ENCODE measurements at places on chromosomes 5 and 9.

GRCh38 chr5:152532714-152533113, 127.6 kb upstream of the NMUR2 start:
- peak; percentile 26 for DNase-seq

DNA sequence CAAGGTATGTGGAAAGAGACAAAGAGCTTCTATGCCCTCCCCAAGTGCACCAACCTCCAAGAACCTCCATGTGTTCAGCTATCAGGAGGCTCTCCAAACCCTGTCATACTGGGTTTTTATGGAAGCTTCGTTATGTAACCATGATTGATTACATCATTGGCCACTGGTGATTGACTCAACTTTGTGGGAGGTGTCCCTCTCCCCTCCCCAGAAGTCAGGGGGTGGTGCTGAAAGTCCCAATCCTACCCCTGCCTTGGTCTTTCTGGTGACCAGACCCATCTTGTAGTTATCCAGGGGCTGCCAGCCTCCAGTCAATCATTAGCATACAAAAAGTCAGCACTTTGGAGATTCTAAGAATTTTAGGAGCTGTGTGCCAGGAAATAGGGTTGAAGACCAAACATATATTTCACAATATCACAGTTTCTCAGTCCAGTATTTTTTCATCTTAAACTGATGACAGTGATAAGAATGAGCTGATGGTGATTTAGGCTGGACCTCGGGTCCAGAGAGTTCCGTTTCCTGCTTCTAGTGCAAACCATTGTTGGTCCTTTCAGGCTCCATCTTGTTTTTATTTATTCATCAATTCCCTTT, 27.3 kb upstream of the FANCC start:
- DNase-seq = no peak

GRCh38 chr5:3122216-3122615, 370.7 kb upstream of the IRX2 start:
- DNase-seq = no peak

- no peak for DNase-seq
Observed at GRCh38 chr5:179269781-179270543, 75.3 kb downstream of the ADAMTS2 start.

- no peak for DNase-seq
Observed at GRCh38 chr9:19156805-19157204, 29.5 kb upstream of the PLIN2 start.

GRCh38 chr5:135131801-135132680, 98.0 kb upstream of the PITX1 start:
- DNase-seq = no peak

GRCh38 chr9:128145536-128145935, 3.7 kb upstream of the LCN2 start:
- no peak for DNase-seq

- DNase-seq = no peak
Observed at GRCh38 chr5:52870448-52870847, 82.7 kb downstream of the ITGA1 start.

DNA sequence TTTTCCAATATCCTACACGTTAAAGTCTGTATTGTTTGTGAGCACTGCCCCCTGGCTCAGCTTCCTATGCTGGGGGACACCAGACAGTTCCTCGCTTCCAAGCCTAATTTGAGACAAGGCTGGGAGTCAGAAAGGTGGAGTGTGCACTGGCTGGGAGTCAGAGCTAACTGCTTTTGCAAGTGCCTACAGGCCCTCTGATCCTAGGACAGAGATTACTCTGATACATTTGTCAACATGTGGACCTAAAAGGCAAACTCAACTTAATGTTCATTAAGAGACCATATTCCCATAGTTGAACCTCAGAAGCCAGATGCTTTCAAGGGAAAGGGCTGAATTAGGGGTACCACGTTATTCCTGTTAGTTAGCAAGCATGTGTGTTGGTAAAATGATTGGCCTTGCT, 80.8 kb downstream of the NIPSNAP3B start:
- DNase-seq = no peak

GRCh38 chr5:149834246-149834855, 104.2 kb downstream of the PPARGC1B start:
- peak; percentile 68 for DNase-seq

DNA sequence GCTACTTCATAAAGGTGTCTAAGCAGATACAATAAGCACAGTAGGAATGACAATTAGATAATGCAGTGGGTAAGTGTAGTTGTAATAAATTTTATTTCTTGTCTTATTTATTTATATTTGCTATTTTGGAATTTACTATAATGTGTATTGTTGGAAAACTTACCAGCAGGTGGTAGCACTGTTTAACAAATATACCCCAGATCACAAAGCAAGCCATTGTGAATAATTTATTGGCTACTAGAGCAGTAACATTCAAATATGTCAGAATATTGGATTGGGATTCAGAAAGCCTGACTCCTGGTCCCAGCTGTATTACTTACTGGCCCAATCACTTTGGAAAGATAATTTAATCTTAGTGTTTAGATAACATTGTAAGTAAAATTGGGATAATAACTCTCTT, 78.0 kb downstream of the ISOC1 start:
- DNase-seq = no peak

DNA sequence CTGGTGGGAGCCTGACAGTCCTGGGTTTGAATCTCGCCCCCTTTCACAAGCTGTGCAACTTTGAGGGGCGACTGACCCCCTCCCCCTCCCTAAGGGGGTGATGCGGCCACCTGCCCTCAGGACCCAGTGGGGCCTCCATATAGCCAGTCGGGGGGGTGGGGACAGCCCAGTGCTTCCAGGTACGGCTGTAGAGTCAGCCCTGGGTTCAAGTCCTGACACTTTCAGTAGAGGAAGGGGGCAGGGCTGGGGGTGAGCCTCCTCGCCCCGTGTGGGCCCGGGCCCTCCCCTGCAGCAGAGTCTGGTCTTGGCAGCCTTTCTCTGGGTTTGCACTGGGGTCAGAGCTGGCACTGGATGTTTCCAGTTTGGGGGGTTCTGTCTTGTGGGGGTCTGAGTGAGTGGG, 216.3 kb downstream of the C9orf50 start:
- no peak for DNase-seq

- peak; percentile 90 for DNase-seq
Observed at GRCh38 chr5:149172261-149172660, 31.0 kb downstream of the ABLIM3 start.

GRCh38 chr9:121698627-121699570, 47.5 kb downstream of the DAB2IP start:
- DNase-seq = peak; percentile 44

DNA sequence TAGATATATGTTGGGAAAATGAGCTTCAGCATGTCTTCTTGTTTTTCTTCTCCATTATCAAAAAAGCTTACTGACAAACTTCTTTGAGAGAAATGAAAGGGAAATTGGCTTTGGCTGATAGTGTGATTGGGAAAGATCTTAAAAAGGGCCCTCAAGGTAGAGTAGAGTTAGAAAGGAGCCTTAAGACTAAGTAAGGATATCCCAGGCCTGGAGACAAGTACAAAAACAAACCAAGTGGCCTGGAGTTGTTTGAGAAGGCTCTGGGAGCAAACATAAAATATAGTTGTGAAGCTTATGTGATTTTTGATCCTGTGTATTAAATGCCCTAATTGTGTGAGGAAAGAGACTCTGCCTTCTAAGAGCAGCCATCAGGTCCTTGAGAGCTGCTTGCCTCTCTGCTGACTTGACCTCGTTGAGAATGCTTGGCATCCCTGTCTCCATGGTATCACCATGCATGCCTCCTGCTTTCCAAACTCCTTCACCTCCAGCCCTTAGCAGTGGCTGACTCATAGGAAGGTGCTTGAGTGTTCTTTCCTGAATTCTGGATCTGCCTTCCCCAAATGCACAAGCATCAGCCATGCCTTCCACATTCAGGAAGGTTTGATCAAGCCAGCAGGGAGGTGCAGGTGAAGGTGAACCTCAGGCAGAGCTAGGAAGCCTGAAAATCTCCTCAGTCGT, 78.9 kb downstream of the SMARCA2 start:
- peak; percentile 74 for DNase-seq

DNA sequence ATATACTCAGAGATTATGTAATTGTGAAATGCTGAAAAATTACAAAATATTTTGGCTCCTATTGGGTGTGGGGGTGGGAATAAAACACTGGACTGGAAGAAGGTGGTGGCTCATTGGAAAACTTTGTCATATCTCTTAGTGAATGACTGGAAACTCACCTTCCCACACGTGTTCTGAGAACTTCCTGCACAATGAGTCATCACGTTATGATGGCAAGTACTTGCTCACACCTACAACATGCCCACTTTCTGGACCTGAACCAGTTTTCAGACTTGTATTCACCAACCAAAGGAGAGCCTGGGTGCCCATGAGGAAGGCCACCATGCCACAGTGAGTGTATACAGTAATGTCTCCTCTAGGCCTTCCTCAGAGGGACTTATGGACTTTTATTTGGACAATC, 294.8 kb downstream of the ASTN2 start:
- DNase-seq = no peak

DNA sequence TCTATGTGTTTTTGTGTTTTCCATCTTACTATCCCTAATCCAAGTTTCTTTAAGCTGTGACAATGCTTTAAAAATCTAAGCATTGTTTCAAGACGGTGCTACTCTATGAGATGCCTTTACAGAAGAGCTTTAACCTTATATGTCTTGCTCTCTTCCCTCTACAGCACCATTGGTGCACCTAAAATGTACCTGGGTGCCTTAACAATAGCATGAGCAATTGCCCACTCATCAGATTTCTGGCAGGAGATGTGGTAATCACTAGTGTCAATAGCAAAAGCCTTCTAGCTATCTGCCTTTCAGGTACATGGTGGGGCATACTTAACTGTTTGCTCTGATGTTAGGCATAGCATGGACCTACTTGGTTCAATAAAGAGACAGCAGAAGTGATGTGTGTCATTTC, 222.3 kb upstream of the KIF2A start:
- DNase-seq = no peak

- DNase-seq = no peak
Observed at GRCh38 chr9:13502484-13502883, 223.0 kb upstream of the MPDZ start.

DNA sequence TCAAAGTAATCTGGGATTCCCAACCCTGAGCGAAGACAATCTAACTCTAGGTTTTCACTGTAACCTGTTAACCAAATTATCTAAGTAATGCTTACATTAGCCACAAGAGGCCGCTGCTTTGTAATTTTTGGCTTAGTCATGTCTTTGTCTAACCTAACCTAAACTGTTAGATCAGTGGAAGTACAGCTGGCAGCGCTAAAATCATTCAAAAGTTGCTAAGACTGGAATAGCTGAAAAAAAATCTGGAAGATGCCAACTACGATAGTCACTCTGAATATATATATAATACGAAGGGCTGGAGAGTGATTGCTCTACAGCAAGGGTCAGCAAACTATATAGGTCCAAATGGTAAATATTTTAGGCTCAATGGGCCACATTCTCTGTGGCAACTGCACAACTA, 60.2 kb downstream of the FBXO38 start:
- DNase-seq = peak; percentile 36

- DNase-seq = no peak
Observed at GRCh38 chr5:177131352-177132135, 2.0 kb upstream of the NSD1 start.

DNA sequence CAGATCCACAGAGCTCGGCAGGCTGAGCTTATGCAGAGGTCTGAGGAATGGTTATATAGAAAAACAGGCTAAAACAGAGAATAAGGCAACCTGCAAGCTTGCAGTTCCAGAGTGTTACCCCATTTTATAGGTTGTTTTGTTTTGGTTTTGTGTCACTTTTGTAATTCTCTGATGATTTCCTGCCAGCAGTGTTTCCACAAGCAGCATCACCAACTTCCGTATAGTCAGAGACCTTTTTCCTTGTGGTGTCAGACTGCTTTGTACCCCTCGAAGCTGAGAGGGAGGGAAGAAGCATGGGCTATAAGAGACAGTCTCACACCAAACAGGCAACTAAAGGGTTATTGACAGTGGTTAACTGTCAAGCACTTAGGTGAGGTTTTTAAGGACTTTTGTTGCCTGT, 61.8 kb downstream of the TLE4 start:
- no peak for DNase-seq

DNA sequence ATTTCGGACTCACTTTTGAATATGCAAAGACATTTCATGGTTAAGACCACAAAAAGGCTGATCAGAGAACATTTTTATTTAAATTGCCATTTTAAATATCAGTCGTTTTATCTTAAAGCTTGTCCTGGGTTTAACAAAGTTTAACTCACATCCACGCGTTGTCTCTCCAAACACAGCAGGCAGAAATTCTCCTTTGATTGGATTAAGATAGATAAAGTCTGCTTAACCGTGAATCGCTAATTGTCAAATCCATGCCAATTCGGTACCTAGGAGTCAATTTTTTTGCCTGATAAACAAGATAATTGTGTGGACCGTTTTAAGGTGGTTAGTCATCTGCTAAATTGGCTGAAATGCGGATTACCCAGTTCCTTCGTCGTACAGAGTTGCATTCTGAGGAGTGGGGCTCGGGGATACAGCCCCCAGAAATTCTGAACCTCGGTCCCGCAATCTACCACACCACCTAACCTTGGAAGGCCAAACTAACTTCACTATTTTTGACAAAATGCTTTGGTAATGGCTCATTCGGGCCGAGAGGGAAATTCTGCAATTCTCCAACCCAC, 665 bp upstream of the BTF3 start:
- peak; percentile 23 for DNase-seq

DNA sequence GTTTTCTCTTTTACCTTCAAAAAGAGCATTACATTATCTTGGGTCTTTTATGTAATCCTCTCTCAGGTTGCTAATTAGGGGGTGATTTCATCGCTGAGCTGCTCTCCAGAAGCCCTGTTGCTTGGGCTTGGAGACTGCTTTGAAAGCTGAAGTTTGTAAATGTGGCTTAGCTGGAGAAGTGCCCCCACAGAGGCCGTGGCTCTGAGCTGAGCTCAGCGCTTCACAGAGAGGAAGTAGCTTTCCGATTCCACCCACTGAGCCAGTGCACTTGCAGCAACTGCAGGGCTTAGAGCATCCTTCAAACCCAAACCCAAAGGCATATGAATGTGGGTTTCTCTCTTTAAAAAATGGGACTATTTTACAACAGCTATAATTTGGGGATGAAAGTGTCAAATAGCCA, 13.7 kb upstream of the NXNL2 start:
- peak; percentile 26 for DNase-seq

GRCh38 chr5:67672636-67673035, 476.0 kb upstream of the CD180 start:
- peak; percentile 12 for DNase-seq

DNA sequence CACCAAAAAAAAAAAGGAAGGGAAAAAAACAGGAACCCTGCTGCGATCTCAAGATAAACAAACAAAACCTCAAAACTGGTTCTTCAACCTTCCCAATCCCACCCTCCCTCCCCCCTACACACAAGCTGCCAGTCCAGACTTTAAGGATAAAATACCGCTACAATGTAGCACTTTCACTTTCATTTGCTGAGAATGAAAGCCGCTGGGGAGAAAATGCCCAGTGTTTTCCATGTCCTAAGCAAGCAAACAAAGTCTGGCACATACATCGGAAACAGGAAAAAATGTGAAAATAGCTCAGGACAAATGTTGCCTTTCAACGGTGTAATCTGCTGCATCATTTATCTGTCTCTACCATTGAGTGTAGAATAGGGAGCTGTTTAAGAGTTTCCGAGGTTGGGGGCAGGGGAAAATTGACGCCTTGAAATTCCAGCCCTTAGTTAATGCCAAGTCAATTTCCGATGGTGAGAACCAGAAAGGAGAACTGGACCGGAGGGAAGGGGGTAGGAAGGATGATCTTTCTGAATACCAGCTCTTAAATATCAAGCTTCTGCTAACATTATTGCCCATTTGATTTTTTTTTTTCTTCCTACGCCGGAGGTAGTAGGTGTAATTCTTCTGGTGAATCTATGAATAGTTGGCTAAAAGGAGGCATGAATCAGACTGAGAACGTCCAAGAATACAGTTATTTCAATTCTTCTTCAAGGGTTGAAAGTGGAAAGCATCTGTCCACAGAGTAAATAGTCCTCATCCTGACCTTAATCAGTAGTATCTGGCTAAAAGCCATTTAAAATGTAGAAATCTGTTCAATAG, 1.2 kb upstream of the ADAMTS6 start:
- peak; percentile 70 for DNase-seq

GRCh38 chr9:112751056-112751795, 666 bp downstream of the SNX30 start:
- peak; percentile 83 for DNase-seq
